Epithelial cell of alveolus of lung (primary cell): ENCODE measurements at places on chromosomes 5 and 9. TPM values are rescaled to one million over a fixed set of nuclear protein-coding genes. Genes with fewer than 3 reads are reported as not detected.

CCDC192 gene
- total RNA-seq: not detected in 2 replicates

SCGB3A2 gene
- total RNA-seq: not detected in 2 replicates

C8G gene
- total RNA-seq: not detected in 2 replicates

SPATA31C1 gene
- total RNA-seq: not detected in 2 replicates

PCDHGC5 gene
- total RNA-seq: 0.78 and 1.1 TPM in 2 replicates

RAD50 gene
- 16.0 and 16.8 TPM in 2 replicates for total RNA-seq

NEUROG1 gene
- not detected in 2 replicates for total RNA-seq

IL4 gene
- not detected in 2 replicates for total RNA-seq

FBXL17 gene
- 8.7 and 13.3 TPM in 2 replicates for total RNA-seq

NMUR2 gene
- total RNA-seq: 0.24 TPM in 1 of 2 replicates, not detected in the other

RPS23 gene
- 4,323 and 4,424 TPM in 2 replicates for total RNA-seq

HTR1A gene
- not detected in 2 replicates for total RNA-seq

GAPT gene
- not detected in 2 replicates for total RNA-seq

F2RL1 gene
- 13.0 and 125 TPM in 2 replicates for total RNA-seq

LCP2 gene
- total RNA-seq: under 0.01 TPM in 1 of 2 replicates, not detected in the other

PCDHB6 gene
- total RNA-seq: 0.64 TPM in 1 of 2 replicates, not detected in the other

ANKRD18B gene
- total RNA-seq: under 0.01 and 0.13 TPM in 2 replicates

GFI1B gene
- not detected in 2 replicates for total RNA-seq

NUTM2G gene
- not detected in 2 replicates for total RNA-seq

PIP5K1B gene
- total RNA-seq: under 0.01 TPM in 1 of 2 replicates, not detected in the other

CCL27 gene
- 0.39 TPM in 1 of 2 replicates, not detected in the other for total RNA-seq

TSSK1B gene
- 0.26 and 0.48 TPM in 2 replicates for total RNA-seq

RNF208 gene
- 0.13 and 6.3 TPM in 2 replicates for total RNA-seq

HSPB3 gene
- 2.9 TPM in 1 of 2 replicates, not detected in the other for total RNA-seq

SLC46A2 gene
- not detected in 2 replicates for total RNA-seq

CSNK1A1 gene
- total RNA-seq: 218 and 219 TPM in 2 replicates

FYB1 gene
- under 0.01 TPM in 1 of 2 replicates, not detected in the other for total RNA-seq

NR5A1 gene
- total RNA-seq: not detected in 2 replicates

CDKN2B-AS1 gene
- total RNA-seq: 1.6 TPM in 1 of 2 replicates, not detected in the other

FRRS1L gene
- total RNA-seq: 0.13 and 1.8 TPM in 2 replicates

GABRA1 gene
- total RNA-seq: not detected in 2 replicates

SLC36A2 gene
- not detected in 2 replicates for total RNA-seq

FLT4 gene
- total RNA-seq: 0.88 and 1.9 TPM in 2 replicates

STPG3 gene
- total RNA-seq: not detected in 2 replicates

CDH10 gene
- total RNA-seq: 0.08 and 2.6 TPM in 2 replicates

MUSK gene
- total RNA-seq: under 0.01 and 0.40 TPM in 2 replicates

GPR150 gene
- total RNA-seq: 0.80 and 1.0 TPM in 2 replicates

DBH gene
- total RNA-seq: not detected in 2 replicates

GPX8 gene
- total RNA-seq: 114 and 119 TPM in 2 replicates

CCNO gene
- total RNA-seq: 0.65 TPM in 1 of 2 replicates, not detected in the other

PCDHA6 gene
- total RNA-seq: not detected in 2 replicates
